ENCODE measurements at places on chromosomes 5 and 9.

- no peak for DNase-seq
Observed at GRCh38 chr9:128870128-128870940, 11.4 kb downstream of the KYAT1 start.

GRCh38 chr5:56176871-56177533, 56.1 kb downstream of the ANKRD55 start:
- DNase-seq, result no peak

DNA sequence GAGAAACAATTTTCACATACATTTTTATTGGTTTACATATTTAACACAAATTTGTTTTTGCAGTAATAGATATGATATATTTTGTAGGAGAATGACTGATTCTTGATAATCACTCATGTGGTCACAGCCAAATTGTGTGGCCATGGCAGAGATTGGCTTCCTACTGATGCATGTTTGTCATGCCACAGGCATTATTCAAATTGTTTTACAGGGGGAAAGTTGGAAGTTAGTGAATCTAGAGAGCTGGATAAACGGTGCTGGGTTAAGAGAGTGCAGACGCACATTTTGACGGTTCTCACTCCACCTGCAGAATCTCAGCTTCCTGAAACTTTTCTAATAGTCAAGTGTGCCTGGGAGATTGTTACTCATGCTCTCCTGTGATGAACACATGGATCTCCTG, 91.1 kb upstream of the FBN2 start:
- no peak for DNase-seq

- DNase-seq, result no peak
Observed at GRCh38 chr9:109252291-109252690, 68.6 kb downstream of the EPB41L4B start.

GRCh38 chr5:55180016-55180415, 7.0 kb upstream of the CDC20B start:
- DNase-seq, result no peak

DNA sequence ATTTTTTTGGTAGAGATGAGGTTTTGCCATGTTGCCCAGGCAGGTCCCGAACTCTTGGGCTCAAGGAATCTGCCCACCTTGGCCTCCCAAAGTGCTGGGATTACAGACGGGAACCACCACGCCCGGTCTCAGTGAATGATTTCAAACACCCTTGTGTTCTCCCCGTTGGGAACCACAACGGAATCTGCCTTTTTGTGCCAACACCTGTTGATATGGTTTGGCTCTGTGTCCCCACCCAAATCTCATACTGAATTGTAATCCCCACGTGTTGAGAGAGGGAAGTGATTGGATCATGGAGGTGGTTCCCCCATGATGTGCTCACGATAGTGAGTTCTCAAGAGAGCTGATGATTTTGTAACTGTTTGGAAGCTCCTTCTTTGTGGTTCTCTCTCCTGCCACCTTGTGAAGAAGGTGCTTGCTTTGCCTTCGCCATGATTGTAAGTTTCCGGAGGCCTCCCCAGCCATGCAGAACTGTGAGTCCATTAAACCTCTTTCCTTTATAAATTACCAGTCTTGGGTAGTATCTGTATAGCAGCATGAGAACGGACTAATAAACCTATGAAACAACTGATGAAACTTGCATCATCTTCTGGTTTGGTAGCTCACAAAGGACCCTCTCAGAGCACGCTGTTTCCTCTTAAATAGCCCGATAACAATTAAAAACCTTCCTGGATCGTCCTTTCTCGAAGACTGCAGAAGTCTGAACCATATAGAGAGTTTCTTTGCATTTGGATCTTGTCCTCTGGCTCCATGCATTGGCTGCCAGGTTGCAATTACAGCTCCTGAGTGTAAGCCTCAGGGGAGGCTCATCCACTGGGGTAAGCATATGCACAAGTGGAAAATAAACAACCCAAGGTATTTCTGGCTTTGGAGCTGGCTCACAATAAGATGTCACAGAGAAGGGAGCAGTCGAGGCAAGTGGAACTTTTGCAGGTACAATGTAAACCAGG, 91.5 kb downstream of the SPRY4 start:
- no peak for DNase-seq

DNA sequence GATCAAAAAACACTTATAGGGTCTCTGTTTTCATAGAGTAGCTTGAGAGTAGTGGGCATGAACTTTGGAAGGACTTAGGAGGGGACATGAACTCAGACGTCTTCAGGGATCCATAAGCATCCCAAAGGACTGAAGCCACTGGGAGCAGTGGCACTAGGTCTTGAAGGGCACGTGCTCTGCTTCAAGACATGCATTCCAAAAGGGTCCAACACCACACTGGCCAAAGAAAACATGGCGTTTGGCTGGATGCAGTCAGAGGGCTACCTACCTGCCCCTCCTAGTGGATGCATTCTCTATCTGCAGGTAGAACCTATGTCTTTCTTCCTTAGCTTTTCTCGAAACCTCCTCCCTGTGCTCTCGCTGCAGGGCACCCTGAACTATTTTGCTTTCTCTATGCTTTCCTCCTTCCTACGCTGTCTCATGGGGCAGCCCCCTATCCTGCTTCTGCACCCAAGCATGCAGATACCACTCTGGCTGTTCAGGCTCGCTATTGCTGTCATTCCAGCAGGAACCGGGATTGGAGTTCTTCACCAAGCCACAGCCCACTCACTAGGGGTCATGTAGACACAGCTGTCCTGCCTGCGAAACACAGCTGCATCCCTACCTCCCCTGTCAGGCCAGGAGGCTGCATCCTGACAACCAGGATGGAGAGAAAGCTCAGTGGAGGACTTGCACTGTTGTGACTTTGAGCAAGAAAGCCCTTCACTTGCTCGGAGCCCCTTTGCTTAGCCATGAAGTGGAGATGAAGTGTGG, 11.9 kb downstream of the FAM240B start:
- DNase-seq, result no peak

GRCh38 chr5:180669661-180670060, 20.3 kb upstream of the FLT4 start:
- DNase-seq, result no peak

DNA sequence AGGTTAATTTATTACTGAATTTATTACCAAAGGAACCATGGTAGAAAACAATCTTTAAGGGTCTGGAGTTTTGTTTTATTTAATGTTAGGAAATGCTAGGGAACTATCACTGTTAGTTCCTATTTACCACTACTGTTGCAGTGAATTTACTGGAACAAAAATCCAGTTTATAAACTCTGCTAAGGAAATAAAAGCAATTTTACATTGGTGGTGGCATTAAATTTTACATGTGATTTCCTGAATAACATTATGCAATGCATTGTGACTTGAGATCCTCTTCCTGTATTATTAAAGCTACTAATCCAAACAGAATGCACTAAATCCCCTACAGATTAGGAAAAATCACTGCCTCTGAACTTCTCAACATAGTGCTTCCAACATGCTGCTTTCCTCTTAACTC, 599.5 kb upstream of the PTGER4 start:
- DNase-seq, result no peak

DNA sequence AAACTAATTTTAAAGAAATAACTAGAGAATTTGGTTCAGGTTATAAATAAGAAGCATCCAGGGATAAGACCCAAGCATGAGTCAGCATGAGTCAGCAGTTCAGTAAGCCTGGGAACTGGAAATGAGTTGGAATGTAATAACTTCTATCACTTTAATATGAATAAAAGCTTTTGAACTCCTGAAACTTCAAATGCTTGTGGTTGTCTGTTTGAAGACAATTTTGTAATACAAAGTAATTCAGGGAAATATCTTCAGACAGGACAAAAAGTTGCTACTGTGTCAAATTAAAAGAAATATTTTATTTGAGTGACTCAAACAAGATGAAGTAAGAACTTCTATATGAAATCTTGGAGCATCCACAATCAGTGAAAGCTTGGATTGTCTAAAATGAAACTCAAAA, 331.2 kb upstream of the DAB2 start:
- no peak for DNase-seq

GRCh38 chr5:23302438-23302837, 205.0 kb upstream of the PRDM9 start:
- DNase-seq, result no peak

DNA sequence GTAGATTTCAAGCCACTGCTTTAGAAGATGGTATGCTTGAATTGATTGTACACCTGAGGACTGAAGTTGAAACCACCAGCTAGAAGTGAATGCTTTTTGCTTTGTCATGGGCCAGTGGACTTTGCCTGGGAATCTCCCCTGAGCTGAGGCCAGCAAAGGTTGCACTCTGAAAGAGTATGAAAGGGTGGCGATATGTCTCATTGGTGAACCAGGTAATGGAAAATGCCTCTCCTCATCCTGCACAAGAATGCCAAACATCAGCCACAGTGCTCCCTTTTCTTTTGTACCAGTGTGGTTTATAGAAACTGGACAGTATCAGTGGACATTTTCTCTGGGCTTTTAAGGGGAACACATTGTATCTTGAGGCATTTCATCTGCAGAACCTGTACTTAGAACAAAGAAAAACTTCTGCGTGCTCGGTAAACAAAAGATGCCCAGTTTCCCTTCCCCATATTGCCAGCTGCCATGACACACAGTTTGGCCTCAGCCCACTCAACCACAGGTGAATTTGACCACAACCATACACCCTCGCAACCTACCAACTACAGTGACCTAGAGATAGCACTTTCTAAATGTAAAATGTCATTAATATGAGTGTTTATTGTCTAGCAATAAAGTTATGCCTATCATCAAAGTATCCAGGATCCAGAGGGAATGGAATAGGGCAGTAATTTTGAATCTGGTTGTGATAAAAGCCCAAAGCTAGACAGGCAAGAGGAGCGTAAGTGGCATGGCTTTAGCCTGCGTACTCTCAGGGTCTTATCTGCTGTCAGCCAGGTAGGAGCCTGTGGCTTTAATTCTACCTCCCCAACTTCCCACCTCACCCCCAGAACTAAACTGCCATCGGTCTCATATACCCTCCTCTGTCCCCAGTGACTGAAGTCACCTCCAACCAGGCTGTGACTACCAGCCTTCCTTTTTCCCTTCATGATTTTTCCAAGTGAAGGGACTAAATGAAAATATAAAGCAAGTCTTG, 79.5 kb upstream of the LHFPL2 start:
- no peak for DNase-seq

GRCh38 chr9:96523374-96523773, 73.4 kb downstream of the HABP4 start:
- no peak for DNase-seq

DNA sequence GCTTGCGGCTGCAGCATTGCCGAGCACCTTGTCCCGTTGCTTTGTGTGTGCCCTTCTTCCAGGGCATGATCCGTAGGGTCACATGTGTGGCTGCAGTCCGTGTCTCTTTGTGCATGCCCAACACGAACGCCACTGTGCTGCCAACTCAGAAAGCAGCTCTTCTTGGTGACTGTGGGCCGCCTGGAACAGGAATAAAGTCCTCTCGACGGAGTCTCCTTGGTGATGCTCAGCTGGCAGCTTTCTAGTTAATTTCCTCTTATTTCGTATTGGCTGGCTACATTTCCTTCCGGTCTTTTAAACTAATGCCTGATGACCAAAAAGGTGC, 5.8 kb downstream of the EXOC3 start:
- no peak for DNase-seq

- no peak for DNase-seq
Observed at GRCh38 chr9:23073136-23073535, 626.5 kb downstream of the DMRTA1 start.
